CD4-positive, CD25-positive, alpha-beta regulatory T cell (primary cell): ENCODE measurements at places on chromosomes 12 and 14.
A peak's percentile ranks its signal among the peaks of the same experiment; 100 is the strongest.

DNA sequence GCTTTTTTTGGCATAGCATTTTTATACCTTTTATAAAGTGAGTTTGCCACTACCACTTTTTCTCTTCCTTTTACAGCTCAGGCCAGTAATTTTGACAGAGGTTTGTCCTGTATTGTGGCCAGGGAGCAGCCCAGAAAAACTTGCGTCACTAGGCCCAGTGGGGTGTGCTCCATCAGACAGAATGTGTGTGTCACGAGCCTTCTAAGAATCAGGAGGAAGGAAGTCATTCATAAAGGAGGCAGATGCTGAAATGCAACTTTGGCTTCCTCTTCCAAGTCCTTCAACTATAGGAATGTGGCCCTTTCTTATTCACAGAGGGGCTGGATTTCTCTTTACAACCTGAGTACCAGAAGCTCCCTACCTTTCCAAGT is 10.1 kb upstream of the RAB35 start:
- no peak for DNase-seq

- DNase-seq = no peak
Observed at GRCh38 chr14:48304729-48305128, 629.3 kb upstream of the MDGA2 start.

DNA sequence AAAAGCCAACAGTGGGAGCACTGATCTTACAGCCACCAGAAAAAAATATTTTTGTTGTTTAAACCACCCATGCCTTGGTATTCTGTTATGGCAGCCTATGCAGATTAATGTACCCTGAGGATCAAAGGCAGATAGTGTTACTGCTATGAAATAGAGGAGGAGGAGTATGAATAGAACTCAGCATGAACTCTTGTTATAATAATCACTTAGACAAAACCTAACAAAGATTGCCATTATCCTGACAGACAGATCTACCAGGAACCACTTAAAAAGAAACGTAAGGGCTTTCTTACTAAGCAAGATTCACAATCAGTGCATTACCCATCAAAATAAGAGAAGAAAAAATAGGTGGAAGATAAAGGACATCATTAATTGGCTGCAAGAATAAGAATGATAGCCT is 558.3 kb downstream of the GALC start:
- no peak for DNase-seq

DNA sequence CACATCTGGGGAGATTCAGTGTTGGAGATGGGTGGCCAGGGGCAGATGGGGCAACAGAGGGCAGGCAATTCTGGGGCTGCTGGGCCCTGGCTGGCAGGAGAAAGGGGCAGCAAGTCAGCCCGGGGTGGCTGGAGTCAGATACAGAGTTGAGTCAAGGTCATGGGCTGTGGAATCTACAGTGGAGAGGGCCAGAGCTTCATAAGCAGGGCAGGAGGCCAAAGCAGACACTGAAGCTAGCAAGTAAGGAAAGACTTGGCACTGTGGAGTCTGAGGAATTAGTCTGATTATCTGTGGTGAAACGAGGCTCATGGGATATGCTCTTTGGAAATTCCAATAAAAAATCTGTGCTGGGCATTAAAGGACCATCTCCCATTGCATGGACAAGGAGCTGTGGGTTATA is 95.5 kb downstream of the TMX1 start:
- no peak for DNase-seq

GRCh38 chr14:89695846-89696245 is 258.7 kb downstream of the EFCAB11 start:
- no peak for DNase-seq

- no peak for DNase-seq
Observed at GRCh38 chr12:19220205-19220604, 90.7 kb downstream of the PLEKHA5 start.

DNA sequence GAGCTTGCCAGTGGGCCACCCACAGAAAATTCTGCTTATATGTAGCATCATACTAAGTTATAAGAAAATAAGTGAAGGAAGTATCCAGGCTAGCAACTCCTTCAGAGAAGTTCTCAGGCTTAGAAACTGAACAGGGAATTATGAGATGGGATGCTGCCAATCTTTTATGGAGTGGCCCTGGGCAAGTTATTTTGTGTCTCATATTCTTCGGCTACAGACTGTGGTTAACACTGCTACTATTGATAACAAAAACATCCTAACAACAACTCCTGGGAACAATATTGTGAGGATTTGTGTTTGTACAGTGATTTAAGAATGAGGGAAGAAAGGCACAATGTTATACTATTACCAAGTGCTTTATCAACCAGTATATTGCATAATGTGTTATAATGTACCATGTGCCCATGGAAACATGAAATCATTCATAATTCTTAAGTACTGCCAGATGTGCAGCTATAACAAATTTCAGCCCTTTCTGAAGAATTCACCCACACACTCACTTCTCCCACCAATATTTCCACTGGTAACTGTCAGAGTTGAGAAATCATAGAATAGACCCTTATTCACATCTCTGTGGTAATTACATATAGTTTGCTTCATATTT is 113.3 kb upstream of the SOX5 start:
- no peak for DNase-seq

- DNase-seq = no peak
Observed at GRCh38 chr14:97276573-97276972, 479.4 kb downstream of the VRK1 start.

DNA sequence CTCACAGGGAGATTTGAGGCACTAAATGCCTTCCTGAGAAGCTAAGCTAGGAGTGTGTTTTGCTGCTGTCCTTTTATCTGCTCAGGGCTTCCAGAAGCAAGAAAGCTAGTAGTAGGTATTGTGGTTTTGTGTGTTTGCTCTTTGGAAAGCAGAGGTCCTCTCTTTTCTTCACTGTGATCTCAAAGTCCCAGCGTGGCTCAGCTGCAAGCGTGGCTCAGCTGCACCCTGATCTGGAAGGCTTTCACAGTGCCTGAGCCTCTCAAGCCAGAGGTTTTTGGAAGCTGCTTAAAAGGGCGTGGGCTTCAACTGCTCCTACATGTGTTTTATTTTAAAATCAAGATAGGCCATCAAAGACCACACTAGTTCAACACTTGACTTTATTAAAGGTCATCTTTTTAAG is 337.4 kb upstream of the RGS6 start:
- no peak for DNase-seq

DNA sequence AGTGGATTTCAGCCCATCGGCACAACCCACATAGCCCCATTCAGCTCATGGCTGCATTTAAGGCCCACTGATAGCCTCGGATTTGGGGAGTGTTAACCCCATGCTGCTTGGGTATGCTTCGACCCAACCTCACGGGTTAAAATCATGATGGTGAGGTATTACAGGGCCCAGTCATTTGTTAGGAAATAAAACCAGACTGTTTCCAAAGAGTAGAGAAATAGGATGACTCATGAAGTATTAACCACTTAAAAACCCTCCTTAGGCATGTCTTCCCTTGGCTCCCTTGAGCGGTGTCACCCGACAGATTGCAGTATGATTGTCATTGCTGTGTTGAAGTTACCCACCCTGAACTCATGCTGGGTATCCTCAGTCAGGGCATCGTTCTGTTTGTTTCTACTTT is 289.1 kb downstream of the CACNA1C start:
- no peak for DNase-seq

DNA sequence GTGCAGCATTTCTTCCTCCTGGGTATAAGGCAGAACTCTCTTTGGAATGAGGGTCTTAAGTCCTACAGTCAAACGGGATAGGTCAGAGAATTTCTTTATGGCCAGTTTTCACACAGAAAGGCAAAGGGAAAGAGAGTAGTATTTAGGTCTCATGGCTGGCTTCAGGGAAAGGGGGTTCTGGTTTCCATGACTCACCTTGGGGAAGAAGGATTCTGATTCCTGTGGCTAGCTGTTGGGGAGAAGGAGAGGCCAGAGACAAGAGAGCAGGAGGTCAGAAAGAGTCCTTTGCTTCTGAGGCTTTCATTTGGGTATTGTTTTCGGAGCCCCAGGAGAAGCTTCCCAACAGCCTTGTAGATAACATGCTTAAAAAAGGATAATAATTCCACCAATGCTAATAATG is 332.5 kb downstream of the NPAS3 start:
- DNase-seq = no peak

DNA sequence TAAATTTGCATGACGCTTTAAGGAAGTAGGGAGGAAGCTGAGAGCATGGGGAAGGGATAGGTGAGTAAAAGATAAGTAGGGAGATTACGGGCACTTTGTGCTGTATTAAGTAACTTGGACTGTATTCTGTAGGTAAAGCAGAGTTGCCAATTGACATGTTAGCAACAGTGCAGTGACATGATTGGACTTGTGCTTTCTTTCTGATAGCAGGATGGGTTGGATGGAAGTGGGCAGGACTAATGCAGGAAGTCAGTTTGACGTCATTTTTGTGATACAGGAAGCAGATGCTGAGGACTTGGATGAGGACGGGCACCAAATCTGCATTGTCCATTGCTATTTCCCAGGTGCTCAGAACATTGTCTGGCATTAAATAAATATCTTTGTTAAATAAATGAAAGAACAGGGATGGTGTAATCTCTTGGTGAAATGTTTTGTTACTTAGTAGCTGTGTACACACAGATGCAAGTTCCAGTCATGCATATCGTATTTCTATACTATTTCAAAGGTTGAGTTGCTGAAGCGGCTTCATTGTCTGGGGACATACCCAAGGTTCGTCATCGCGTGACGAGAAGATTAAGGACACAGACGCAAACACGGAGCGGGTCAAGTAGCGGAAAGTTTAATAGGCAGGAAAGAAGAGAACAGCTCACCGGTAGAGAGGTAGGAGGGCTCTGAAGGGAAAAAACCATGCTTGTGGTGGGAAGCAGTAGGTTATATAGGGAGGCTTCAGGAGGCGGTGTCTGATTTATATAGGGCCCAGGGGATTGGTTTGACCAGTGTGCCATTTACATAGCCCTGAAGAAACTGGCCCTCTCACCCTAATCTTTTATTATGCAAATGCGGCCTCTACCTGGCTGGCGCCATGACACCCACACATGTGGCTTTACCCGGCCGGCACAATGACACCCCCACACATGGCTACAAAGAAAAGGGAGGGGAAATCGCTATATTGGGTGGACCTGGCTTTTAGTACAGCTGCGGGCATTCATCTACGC is 30.7 kb downstream of the GUCY2C start:
- DNase-seq = no peak

DNA sequence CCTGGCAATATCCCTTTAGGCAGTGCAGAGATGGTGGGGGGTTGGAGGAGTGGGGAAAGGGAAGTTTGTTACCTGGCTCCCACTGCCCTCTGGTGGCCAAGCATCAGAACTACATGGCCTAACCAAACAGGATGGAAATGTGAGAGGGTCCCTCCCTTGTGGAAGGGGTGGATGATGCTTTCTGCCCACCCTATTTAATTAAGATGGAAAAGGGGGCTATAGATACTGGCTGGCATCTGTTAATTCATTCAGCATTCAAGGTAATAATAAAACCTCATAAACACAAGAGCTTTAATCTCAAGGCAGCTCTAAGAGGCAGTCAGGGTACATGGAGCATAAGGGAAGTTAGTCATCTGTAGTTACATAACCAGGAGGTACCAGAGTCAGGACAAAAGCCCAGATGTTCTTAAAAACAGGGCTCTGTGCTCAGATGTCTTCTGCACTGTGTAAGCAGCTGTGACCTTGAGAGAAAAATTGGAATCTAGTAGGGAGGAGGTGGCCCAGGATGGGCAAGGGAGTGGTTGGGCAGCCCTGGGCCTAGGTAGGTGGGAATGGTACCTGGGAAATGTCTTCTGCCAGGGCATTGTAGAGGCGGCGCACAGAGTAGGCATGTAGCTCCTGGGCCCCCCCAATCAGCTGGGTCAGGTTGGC is 4.6 kb downstream of the AP1G2 start:
- DNase-seq = peak; percentile 59

DNA sequence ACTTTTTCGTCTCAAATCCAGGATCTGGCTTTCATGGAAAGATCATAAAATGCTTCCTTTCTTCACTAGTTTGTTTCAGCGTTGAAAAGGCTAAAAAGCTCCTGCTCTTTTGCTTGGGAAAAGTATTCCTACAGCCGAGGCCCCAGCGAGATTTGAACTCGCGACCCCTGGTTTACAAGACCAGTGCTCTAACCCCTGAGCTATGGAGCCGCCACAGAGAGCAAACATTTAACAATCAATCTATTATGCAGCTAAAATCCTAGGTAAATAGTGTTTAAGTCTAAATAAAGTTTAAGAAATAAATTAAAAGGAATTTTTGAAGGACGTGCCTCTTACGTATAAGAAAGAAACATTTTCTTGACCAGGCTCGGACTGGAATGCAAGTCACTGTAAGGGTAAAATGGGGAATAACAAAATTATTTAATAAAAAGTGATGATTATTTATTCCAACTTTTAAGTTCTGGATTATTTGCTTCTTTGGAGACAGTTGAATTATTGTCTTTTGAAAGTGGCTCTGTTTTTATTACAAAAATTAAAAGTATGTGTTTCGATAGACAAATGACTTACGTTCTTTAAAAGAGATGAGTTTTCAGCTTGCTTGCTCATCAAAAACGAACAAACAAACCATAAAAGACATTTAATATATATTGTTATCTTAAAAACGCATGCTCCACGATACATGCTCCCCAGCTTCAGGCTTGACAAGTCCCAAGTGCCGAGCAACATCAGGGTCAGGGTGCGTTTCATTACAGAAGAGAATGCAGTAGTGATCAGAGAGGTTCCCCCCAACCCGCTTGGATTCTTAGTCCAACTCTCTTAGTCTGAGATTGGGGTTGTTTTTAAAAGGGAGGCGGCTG is 10.2 kb downstream of the OR6S1 start:
- DNase-seq = peak; percentile 20

- no peak for DNase-seq
Observed at GRCh38 chr14:58560208-58560607, 77.6 kb upstream of the DACT1 start.

GRCh38 chr14:50806241-50806933 is 24.6 kb downstream of the NIN start:
- DNase-seq = no peak

- no peak for DNase-seq
Observed at GRCh38 chr14:33406766-33407165, 468.1 kb downstream of the NPAS3 start.

- DNase-seq = no peak
Observed at GRCh38 chr14:32656601-32657000, 282.1 kb upstream of the NPAS3 start.

GRCh38 chr12:56763753-56764657 is 881 bp downstream of the HSD17B6 start:
- no peak for DNase-seq
